ENCODE measurements at places on chromosomes 1 and 21.

- no peak for DNase-seq
Observed at GRCh38 chr1:215358356-215358755, 208.7 kb upstream of the KCTD3 start.

DNA sequence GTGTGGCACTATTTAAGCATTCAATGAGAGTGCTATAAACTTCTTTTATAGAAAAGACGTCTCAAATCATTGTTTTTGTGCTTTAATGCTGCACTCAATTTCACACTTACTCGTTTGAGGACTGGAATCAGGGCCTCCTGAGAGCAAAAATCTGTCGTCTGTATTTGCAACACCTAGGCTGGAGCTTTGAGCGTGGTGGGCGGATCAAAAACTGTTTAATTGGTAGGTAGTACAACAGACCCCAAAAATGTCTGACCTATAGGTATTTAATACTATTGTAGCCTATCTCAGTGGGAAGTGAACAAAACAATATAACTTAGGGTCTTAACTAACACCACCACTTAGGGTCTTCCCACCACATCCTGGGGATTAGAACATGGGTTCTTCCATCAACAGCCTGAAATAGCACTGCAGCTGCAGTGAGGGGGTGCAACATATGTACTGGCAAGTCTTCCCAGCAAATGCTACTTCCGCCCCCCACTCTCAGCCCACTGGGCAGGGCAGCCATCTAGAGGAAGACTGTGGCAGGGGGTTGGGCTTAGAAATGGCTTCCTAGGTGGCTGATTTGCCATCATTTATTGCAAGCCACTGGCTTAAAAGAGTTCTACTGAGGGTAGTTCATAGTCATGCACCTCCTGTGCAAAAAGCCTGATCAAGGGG lies 48.3 kb downstream of the CD46 start:
- DNase-seq = no peak

DNA sequence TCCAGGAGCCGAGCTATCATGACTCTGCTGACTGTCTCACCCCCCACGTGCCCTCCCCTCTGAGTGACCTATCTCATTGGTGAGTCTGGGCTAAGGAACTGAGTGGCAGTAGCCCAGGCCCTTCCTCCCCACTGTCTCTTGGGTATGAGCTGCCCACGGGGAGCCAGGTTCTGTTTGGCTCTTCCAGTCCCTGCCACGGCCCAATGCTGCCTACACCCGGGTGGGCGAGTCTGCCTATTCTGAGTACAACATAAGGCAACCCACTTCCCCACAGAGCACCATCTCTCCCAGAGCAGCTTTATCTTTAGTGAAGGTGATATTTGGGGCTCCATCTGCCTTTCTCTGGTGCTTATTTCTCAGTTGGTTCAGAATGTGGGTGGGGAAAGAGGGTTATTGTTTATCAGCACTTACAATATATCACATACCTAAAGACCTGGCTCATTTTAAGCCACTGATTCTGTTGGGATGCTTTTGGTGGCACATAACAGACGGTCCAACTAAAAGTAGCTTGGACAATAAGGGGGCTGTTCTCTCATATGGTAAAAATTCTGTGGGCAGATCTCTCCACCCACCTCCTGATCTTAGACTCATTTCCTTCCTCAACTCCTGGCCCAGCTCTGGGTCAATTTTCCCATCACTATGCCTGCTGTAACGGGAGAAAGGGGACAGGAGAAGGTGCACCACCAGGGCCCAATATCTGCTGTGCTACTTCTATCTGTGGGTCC lies 27.7 kb upstream of the VWA5B1 start:
- no peak for DNase-seq

GRCh38 chr1:156936191-156936590 lies 15.8 kb downstream of the LRRC71 start:
- no peak for DNase-seq

DNA sequence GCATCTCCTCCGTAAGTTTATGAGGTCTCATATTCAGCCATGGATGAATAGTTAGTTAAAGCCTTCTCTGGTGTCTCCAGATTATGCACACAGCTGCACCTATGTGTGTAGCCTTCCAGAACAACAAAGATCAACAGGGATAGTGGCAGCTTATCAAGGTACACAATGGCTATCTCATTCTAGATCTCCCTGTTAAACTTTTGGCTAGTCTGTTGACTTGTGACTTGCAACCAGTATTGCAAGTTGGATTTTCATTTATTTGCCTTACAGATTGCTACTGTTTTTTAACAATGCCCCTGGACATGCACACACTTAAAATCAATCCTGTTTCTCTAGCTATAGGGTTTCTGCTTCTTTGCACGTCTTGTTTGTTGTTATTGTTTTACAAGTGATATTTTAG lies 363.2 kb downstream of the OMA1 start:
- DNase-seq = no peak

DNA sequence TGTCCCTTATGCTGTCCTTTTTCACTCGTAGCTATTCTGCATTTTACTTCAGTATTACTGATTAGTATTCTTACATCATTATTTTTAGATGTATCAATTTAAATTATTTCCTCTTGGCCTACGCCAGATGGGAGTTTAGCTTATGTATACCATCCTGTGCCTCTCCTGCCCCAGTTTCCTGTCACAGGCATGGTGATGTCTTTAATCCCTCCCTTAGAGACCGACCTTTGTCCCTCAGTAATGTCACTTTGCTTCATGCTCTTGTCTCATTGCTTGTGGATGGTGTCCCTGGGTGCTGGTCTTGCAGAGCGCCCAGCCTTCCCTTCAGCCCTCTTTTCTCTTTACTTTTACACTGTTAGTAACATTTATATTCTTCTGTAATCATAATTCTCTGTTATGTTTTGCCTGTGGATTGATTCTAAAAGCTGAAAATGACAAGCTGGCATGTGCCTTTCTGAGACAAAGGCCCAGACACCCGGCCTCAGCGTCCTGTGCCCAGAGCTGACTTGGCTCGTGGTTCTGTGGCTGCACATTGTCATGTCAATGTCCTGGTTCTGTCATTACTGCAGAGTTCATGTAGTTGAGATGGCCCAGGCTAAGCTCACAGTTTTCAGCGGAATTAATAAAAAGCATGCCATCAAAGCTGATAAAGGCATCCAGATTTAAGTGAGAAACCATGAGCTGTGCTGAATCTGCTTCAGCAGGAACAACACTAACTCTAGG lies 100.7 kb downstream of the MTR start:
- DNase-seq = no peak

DNA sequence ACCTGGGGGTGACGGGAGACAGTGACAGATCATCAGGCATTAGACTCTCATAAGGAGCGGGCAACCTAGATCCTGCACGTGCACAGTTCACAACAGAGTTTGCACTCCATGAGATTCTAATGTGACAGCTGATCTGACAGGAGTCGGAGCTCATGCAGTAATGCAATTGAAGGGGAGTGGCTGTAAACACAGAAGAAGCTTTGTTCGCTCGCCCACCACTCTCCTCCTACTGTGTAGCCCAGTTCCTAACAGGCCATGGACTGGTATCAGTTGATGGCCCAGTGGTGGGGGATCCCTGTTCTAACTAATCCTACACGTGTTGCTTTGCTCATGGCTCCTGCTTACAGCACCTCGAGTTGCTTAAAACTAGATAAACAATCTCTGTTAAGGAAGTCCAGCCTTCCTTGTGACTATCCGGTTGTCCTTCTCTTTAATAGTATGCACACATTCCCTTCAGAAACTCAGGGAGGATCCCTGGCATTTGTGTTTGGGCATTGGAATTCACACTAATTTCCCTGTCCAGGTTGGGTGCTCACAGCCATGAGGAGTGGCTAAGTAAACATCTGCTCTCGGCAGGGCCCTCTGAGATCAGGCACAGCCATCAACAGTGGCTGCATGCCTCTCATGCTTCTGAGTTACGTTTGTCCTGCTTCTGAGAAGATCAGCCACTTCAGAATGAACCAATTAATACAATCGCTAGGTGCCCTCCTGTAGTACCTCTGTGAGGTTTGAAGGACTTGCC lies 21.1 kb upstream of the F3 start:
- peak; percentile 23 for DNase-seq

- DNase-seq = peak; percentile 50
Observed at GRCh38 chr1:110203021-110203661, 7.0 kb upstream of the KCNC4 start.

DNA sequence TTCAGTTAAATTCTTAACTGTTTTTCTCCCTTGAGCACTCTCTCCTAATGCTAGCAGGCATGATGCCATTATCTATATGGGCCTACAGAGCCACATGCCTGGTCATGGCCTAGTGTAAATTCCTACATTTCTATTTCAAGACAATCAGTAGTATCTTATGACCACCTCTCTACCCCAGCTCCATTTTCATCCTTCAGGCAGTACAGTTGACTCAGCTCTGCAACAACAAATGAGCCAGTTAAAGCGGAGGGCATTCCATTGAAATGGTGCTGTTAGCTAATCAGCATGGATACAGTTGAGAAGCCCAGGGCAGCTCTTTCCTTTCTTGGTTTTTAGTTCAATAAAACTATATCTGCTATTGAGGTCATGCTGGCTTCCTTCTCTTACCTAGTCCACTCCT lies 150.0 kb downstream of the PPP1R12B start:
- DNase-seq = no peak

GRCh38 chr1:15850471-15851001 lies 3.0 kb downstream of the SPEN start:
- DNase-seq = no peak

DNA sequence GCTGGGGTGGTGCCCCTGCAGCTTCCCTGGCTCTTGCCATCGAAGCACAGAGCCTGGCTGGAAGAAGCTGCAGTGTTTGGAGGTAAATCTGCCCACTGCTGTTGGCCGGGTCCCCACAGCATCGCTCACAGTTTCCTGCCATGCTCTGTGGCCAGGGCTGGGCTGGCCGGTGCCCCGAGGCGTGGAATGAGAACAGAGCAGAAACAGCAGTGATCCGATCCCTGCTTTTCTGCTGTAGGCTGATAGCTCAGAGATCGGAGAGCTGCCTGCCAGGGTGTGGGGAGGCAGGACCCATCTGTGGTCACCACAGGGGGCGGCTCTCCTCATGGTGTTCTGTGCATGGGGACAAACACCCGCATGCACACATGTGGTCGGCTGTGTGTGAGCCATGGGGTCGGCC lies 11.5 kb downstream of the SLC45A1 start:
- no peak for DNase-seq

- no peak for DNase-seq
Observed at GRCh38 chr1:165168467-165168866, 188.0 kb downstream of the LMX1A start.

DNA sequence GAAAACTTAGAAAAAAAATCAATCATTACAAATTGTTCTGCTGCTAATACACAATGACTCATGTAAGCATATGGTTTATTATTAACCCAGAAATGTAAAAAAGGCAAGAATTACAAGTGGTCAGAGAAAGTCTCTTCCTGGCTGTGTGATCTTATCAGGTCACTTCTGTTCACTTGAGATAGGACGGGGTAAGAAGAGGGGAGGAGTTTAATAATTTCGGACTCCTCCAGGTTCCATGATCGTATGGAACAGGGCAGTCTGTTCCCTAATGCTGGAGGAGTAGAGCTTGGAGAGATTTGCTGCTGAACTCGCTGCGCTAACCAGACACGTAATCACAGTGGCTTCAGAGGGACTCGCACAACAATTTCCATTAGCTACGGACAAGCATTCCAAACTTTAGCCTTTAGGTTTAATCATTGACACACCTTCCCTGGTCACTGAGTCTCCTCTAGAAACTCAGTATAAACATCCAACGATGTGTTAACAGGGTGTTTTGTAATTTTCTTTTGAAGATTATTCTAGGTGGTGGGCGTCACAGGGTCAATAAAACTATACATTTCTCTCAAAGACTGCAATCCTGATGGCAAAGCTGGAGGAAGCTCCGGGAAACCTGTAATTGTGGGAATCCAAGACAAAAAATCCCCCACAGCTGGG lies 1.3 kb downstream of the CRYZ start:
- DNase-seq = no peak

DNA sequence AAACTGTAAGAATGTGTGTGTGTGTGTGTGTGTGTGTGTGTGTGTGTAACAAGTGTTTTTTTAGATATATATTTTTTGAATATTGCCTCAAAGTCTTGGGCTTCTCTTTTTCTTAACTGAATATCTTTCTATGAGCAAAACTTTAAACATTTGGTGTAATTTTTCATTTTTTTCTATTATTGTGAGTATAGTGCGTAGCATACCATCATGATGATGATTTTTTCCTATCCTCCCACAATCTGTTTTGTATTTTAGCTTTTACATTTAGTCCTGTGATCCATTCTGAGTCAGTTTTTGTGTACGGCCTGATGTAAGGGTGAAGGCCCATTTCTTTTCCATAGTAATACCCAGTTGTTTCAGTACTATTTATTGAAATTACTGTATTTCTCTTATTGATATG lies 680.6 kb downstream of the TTLL7 start:
- DNase-seq = no peak

DNA sequence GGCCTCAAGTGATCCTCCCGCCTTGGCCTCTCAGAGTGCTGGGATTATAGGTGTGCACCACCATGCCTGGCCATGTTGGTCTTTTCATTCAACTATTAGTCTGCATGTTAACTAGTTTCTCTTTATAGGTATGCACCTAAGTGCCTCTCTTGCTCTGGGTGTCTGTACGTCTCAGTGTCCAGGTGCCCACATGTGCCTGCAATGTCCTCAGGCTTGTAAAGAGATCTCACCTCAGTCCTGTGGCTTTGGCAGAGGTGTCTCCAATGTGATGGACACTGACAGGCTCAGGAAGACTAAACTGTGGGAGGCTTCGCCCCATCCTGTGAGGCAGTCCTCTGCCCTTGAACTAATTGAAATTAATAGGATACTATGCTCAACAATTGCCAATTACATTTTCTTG lies 526.3 kb downstream of the PTPRU start:
- no peak for DNase-seq

- DNase-seq = no peak
Observed at GRCh38 chr1:64934115-64934877, 32.1 kb downstream of the JAK1 start.

DNA sequence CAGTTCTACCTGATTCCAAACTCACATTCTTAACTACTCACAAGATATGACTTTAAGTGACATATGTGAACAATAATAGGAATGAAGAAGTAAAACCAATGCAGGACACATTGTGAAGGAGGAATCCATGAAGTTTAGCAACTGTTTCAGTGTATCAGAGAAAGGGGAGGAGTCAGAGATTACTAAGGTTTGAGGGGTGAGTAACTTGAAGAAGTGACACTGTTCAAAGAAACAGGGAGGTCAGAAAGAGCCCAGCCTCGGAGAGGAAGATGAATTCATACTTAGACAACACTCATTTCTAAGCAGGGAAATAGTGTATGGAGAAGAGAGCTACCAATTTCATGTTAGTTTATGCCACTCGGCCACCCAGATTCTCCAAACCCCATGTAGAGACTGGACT lies 28.2 kb upstream of the RPF1 start:
- no peak for DNase-seq

DNA sequence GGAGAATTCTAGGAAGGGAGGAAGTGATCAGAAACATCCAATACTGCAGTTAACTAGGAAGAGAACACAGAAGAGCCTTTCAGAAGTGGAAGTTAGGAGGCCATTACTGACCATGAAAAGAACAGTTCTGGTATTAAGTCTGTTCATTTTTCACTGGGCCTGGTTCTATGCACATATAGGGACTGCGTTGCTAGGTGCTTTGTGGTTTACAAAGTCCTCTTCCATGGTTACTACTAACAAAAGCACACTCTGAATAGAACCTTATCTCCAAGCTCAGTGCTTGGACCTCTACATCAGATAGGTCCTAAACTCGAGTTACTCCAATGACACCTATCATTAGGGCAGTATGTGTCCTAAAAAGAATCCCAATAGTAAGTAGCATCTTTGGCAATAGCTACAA lies 75.4 kb downstream of the RPAP2 start:
- no peak for DNase-seq
